ENCODE measurements at places on chromosomes 1 and 21. TPM values are rescaled to one million over a fixed set of nuclear protein-coding genes. Genes with fewer than 3 reads are reported as not detected.

- no peak for DNase-seq
Observed at GRCh38 chr1:234396871-234397270, 23.6 kb downstream of the COA6 start.

- no peak for DNase-seq
Observed at GRCh38 chr1:54643736-54644135, 2.1 kb downstream of the MROH7 start.

CACNA1E gene
- 3.9 TPM for polyA plus RNA-seq

HLX gene
- 1.8 TPM for polyA plus RNA-seq

OLFML3 gene
- polyA plus RNA-seq, result 17.0 TPM

- DNase-seq, result no peak
Observed at GRCh38 chr1:205692423-205692822, 12.1 kb upstream of the SLC45A3 start.

DNA sequence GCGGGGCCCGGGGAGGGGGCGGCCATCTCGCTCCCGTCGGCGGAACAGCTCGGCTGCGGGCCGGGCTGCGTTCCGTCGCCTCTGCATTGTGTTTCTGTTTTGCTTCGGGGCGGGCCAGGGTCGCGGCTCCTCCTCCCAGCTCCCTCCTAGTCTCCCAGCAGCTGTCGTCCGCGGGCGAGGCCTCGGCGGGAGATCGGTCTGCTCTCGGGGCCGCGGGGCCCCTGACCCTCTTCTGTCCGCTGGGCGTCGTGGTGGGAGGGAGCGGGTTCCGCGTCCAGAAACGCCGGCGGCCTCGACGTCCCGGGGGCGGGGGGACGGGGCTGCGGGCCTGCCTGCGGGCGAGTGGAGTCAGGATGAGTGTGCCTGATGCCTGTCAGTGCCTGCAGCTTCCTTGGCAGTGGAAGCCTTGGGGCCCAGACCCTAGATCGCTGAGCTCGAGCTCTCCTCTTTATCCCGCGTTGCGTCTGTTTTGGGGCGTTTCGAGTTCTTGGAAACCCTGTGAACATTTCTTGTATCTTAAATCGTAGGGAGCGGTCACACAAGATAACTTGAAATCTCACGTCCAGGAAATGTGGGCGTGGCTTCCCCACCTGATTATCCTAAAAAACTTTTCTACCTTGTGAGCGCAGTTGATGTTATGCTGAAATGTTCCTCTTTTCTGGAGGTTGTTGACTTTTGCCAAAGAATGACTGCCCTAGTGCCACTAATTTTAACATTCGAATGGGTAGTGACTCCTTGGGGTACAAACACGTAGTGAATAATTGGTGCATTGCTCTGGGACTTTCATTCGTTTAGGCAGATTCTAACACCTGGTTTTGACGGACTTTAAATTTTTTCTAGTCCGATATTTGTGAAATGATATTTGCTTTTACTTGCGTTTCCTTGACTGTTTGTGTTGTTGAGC lies 676 bp downstream of the MORC3 start:
- peak; percentile 72 for DNase-seq

DNA sequence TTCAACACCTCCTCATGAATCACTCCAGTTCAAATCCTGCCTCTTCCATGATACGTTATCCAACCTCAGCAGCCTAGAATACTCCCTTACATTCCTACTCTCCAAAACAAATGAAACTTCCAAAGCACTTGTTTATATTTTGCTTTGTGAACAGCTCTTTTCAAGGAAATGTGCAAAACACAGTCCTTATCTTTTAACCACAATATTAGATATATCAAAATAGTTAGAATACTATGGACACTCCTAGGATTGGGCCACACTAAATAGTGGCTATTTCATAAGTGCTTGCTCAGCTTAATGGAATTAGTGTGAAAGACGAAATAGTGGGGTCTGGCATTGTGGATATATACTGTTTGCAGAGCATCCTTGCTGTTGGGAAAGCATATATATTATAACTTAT lies 173.5 kb downstream of the ZC3H11B start:
- no peak for DNase-seq

- peak; percentile 84 for DNase-seq
Observed at GRCh38 chr1:30879940-30880677, 28.4 kb downstream of the SDC3 start.

ADCY10 gene
- not detected for polyA plus RNA-seq

GRCh38 chr1:12539705-12540579 lies 78.1 kb downstream of the DHRS3 start:
- no peak for DNase-seq

NUDT4B gene
- polyA plus RNA-seq, result 2.3 TPM

GRCh38 chr1:92877081-92877711 lies 45.4 kb downstream of the RPL5 start:
- DNase-seq, result peak; percentile 10

FASLG gene
- not detected for polyA plus RNA-seq

GRCh38 chr1:89739013-89739843 lies 81.6 kb upstream of the LRRC8D start:
- DNase-seq, result no peak

DNA sequence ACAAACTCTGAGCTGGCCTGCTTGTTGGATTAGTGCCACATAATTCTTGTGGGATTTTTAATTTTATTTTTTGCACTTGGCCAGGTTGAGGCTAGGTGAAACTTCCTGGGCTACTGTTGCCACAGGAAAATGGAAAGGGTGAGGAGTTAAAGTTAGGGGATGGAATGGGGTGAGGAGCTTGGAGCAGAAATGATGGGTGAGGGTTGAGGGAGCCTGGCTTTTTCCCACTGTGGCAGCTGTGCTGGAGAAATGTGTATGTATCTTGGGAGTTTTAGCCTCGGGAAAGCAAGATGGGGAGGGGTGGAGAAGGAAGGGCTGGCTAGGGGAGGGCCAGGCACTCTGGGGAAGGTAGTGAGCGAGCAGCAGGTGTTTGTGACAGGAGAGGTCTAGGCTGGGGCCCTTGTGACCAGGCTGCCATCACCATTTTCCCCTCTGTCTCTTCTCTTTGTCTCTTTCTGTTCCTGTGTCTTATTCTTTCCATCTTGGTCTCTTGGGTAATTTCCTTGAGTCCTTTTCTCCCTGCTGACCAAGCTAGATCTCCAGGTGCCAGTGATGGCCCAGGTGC lies 2.0 kb downstream of the ZNF687 start:
- no peak for DNase-seq

DNA sequence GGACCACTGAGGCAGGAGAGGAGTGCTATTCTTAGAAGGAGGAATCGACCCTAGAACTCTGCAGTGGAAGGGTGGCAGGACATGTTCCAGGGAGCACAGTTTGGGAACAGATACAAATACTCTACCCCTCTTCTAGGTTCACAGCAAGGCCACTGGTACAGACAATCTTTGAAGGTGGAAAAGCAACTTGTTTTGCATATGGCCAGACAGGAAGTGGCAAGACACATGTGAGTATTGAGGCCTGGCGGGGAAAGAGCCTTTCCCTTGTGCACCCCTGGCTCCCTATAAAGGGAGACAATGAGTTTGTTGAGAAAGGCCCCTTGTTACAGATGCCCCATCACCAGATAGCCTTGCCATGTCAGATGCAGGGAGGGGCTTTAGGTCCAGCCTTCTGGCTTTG lies 17.8 kb downstream of the KIF2C start:
- no peak for DNase-seq

GRCh38 chr1:231121533-231121932 lies 40.3 kb upstream of the TRIM67 start:
- no peak for DNase-seq

- no peak for DNase-seq
Observed at GRCh38 chr1:231337043-231337471, 595 bp downstream of the EXOC8 start.

DNA sequence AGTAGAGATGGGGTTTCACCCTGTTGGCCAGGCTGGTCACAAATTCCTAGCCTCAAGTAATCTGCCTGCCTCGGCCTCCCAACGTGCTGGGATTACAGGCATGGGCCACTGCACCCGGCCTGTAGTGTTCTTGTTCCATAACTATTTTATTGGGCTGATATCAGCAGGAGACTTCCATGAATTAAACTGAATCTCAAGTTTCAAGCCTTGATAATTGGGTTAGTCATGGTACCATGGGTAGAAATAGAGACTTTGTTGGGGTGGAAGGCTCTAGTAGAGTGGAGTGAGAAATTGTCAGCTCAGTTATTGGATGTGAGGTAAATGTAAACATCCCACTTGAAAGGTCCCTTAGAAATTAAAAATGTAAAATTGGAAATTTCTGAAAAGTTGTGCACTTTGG lies 419.1 kb downstream of the ADGRL2 start:
- DNase-seq, result no peak

DNA sequence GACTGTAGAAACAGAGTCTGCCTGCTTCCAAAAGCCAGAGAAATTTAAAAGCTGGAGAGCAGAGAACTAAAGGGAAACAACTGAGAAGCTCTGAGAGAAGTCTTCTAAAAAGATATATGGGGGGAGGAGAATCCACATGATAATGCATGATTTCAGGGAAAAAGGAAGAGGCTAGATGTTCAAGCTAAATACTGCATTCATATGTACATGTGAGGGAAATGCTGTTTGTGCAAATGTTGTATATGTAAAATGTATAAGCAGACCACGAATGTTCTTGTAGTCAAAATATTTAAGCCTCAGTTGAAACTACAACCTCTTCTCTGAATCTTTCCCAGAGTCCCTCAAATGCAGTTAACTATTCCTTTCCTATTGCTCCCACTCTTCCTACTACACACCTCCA lies 79.2 kb downstream of the AKT3 start:
- DNase-seq, result no peak

DNA sequence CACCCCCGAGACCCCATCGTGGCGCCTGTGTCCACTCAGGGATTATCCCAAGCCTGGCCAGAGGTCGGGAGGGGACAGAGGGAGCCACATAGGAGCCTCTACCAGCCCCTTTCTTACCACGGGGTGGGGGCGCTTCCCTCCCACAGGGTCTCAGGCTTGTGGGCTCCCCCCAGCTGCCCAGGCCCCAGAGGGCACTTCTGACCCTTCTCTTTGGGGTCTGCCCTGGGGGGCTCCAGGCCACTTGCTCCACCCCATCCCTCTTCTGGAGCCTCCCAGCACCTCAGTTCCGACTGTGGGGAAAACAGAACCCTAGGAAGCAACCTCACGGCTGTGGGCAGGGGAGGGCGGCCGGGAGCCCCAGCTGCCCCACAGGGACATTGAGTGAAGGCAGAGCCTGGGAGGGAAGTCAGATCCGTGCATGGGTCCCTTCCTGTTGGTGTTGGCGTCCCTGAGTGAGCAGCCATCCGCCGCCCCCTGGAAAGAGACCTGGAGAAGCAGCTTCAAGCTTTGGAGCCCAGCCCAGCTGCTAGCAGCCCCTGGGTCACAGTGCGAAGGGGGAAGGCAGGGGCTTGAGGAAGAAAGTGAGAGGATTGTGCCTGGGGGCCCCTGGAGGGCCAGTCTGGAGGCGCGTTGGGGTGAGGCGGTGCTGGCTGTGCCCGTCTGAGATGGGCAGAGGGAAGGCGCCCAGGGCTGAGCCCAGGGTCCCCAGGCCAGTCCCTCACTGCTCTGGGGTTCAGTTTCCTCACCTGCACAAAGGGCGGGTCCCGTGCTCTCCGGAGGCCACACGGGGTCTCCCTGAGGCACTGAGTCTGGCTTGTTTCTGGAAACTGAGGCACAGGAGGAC lies 22.1 kb downstream of the RRP1 start:
- DNase-seq, result no peak

GRCh38 chr1:25568090-25568833 lies 24.9 kb downstream of the LDLRAP1 start:
- DNase-seq, result peak; percentile 96

DNA sequence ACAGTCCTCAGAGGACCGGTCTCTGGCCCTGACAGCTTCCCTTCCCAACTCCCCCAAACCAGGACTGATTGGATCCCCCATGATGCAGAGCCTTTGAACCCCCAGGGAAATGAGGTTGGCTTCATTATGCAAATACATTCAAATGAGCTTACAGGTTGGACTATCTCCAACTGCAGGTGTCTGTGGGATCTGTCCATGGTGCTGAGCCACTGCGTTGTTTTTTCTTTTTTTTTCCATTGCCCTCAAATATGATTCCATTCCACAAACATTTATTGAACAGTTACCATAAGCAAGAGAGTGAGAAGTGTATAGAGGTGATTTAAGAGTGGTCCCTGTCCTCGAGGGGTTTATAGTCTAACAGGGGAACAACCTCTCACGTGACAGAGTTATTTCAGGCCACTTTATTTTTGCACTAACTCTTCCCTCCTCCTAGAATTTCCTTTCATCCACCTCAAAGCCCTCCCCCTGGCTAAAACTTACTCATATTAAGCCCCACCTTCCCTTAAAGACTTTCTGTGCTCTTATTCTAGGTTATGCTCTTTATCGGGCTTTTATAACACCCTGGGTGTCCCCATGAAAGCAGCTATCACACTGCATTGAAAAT lies 21.9 kb downstream of the DLGAP3 start:
- DNase-seq, result no peak

OR2T11 gene
- polyA plus RNA-seq, result not detected

MIXL1 gene
- not detected for polyA plus RNA-seq

- DNase-seq, result no peak
Observed at GRCh38 chr1:69976896-69977295, 228.5 kb downstream of the LRRC40 start.

PTGER3 gene
- polyA plus RNA-seq, result 0.08 TPM

DNA sequence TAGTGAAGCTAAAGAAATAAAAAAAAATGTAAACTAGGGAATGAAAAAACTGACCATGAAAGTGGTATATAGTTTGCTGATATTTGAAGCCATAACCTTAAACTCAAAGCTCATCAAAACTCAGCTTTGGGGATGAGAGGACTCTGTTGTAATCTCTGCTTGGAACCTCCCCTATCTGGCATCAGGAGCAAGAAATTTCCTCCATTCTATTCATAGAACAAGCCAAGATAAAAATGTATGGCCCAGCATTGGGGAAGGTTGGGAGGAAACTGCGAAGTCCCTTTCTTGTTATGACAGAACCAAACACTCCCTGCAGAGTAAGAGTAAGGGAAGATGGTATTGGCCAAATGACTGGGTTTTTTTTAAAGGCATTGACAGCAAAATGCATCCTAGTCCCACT lies 35.6 kb downstream of the MCOLN2 start:
- DNase-seq, result no peak

GRCh38 chr1:94334764-94335163 lies 83.4 kb upstream of the ABCD3 start:
- DNase-seq, result no peak

GRCh38 chr1:118977600-118977999 lies 10.5 kb downstream of the TBX15 start:
- no peak for DNase-seq

ACTN2 gene
- polyA plus RNA-seq, result 7.3 TPM

GRCh38 chr1:103576065-103576464 lies 4.7 kb downstream of the AMY2B start:
- no peak for DNase-seq

DNA sequence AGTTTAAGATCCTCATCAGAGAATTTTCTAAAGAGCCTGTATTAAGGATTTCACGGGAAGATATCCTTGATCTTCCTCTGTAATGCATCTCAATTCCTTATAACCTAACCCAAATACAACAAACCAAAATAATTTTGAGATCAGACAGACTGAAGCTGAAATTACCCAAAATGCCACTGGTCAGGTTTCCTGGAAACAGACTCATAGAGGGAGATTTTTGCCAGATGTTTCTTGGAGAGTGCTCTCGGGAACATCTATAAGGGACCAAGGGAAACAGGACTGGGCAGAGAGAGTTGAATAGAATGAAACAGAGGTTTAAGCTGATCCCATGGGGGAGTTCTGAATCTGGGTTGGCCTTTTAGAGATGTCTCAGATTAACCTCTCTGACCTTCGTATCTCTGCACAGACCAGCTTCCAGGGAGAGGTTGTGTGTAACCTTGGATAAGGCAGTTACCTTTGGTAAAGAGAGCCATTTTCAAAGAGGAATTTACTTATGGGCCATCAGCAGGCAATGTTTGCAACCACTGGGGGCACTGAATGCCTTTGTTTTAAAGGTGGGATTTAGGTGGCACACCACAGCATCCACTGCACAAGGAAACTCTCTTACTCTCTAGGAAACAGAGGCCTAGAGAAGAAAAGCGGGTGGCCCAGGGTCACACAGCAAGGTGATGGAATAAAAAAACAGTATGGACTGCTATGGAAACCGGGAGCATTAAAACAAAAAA lies 130.8 kb upstream of the SGIP1 start:
- no peak for DNase-seq

PAX7 gene
- 0.34 TPM for polyA plus RNA-seq
